ENCODE measurements at places on chromosomes 16 and 17.

- DNase-seq: peak; percentile 69
Observed at GRCh38 chr16:68528686-68529379, 10.3 kb upstream of the ZFP90 start.

GRCh38 chr16:69405757-69406156, 18.7 kb upstream of the CYB5B start:
- no peak for DNase-seq

GRCh38 chr16:11150190-11150589, 105.8 kb downstream of the SOCS1 start:
- DNase-seq: no peak

GRCh38 chr16:50809561-50809960, 67.7 kb downstream of the CYLD start:
- no peak for DNase-seq

DNA sequence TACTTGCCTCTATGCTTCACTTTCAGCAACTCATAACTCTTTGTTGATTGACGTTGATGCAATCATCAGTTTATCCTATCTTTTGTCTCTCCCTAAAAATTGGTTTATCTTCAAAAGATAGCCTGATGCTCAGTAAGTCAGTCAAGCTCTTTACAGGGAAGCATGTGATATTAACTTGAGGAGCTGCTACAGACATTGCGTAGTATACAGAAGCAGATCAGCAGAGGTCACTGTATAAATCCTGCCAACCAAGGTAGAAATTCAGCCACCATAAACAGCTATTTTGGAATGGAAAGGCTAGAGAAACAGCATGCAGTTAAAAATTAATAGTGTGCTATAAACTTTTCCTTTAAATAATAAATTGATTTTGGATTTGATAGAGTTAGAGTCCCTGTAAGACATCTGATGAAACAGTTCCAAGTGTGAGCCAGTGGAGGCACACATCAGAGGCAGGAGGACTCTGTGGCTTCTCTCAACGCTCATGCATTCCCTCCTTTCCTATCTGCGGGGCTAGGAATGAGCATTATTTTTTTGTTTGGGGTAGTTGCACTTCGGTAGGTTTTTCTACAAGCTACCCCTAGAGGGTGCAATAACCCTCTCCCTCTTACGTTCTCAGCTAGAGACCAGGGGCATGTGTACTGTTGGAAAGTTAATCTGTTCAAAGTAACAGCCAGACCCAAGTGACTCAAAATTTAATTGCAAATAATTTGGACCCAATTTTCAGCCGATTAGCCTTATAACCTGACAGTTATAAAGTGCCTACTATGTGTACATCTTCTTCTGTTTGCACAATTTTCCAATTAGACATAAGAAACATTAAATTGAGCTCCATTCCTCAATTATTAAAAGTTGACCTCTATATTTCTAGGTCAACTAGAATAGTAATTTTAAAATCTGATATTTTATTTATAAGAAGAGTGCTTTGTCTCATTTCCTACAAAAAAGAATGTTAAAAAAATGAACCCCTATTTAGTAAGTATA, 647.7 kb upstream of the SOX9 start:
- no peak for DNase-seq

- no peak for DNase-seq
Observed at GRCh38 chr16:74592847-74593246, 14.1 kb downstream of the GLG1 start.

- no peak for DNase-seq
Observed at GRCh38 chr17:75501378-75502071, 13.8 kb downstream of the CASKIN2 start.

DNA sequence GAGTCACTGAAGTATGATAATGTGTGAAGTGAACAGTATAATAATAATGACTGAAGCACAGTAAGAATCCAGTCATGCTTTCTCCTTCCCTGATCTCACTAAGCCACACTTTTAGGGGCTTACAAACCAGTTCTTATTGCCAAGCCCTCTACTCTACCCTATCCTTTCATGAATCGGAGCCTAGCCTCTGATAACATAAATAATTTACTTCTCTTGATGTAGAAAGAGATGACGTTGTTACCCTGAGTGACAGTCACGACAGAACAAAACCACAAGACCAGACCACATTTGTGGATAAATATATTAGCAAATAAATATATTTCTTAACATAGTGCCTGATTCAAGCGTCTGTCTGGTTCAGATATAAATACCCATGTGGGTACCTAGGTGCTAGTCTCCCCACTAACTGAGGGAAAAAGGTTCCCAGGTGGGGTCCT, 1.4 kb upstream of the SUPT4H1 start:
- DNase-seq: no peak

GRCh38 chr16:85490407-85491057, 122.6 kb upstream of the GSE1 start:
- DNase-seq: no peak

Measured in activated CD8-positive, alpha-beta memory T cell treated with anti-CD3 and anti-CD28 coated beads for 4 hours (primary cell).